ENCODE measurements at places on chromosomes 5 and 9.

- no peak for DNase-seq
Measured at GRCh38 chr5:112975721-112976431, 722 bp upstream of the DCP2 start.

DNA sequence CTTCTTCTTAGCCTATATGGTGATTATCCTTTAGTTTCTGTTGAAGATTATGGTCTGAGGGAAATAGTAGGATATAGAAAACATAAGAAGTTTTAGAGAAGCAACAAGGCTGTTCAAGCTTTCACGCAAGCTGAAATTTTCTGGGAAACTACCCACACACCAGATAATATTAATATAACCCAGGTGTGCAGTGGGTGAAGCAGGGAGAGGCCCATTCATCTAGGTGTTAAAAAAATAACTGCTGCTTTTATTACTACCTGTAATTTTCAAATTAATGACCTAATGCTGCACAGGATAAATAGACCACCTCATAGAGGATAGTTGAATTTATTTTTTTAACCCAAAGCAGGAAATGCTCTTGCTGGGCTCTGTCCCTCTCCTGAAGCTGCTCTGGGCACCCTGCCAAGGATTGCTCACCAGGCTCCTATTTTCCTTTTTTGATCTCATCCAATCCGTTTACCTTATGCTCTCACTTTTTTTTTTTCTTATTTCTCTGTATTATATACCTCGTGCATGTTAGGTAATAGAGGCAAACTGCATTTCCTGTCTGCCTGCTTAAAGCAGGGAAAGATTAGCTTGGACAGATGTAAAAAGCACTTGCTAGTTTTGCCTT is 124.3 kb upstream of the SLC12A2 start:
- no peak for DNase-seq

- no peak for DNase-seq
Measured at GRCh38 chr9:37915911-37916470, 12.1 kb upstream of the SLC25A51 start.

- DNase-seq: no peak
Measured at GRCh38 chr5:96821260-96821916, 13.6 kb upstream of the ERAP1 start.

DNA sequence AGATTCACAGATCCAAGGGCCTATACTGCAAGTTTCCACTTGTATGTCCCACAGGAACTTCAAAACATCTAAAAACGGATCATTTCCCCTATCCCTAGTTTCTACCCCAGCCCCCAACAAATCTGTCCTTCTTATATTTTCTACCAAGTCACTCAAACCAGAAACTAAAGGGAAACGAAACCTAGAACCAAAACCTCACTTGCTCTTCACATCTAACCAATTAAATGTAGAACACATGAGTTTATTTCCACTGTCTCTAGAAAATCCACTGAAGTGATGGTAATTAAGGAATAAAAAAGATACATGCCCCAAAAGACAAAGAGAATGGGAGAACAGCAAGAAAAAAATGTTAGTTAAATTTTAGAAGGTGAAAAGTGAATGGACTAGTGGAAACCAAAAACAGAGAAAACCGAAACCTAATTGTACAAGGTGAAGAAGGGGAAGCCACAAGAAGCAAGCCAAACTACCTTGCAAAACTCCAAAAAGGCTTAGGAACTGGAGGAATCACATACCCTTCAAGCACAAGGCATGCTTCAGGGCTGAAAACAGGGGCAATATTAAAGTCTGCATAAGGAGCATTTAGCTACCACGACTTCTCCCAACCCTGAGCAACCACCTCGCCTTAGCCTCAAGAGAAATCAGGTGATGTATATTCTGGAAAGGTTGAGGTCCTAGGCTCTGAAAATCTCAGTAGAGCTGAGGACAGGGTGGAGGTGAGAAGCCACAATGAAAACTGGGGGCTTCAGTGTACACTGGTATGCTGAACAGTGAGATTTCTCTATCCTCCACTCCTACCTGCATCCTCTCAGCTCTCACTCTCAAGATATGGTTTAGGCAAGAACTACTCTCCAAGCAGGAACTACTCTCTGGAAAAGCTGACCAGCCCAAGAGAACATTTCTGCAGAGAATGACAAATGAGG is 11.1 kb downstream of the SMU1 start:
- DNase-seq: no peak

- DNase-seq: no peak
Measured at GRCh38 chr9:114163517-114163951, 8.2 kb downstream of the COL27A1 start.

DNA sequence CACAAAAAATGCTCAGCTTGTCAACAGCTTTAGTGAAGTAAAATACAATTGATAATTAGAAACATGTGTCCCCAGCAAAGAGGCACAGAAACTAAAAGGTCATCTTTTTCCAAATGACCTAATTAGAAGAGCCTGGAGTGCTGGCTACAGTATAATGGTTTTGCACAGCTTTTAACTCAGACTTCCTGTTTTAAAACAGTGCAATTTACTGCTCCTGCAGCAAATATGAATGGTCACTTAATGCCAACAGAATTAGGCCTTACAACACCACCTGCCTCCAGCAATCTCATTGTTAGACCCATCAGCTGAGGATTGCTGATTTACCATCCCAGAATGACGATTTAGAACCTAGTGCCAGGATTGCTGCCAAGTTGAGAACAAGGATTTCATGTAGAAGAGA is 239.3 kb downstream of the CETN3 start:
- no peak for DNase-seq

DNA sequence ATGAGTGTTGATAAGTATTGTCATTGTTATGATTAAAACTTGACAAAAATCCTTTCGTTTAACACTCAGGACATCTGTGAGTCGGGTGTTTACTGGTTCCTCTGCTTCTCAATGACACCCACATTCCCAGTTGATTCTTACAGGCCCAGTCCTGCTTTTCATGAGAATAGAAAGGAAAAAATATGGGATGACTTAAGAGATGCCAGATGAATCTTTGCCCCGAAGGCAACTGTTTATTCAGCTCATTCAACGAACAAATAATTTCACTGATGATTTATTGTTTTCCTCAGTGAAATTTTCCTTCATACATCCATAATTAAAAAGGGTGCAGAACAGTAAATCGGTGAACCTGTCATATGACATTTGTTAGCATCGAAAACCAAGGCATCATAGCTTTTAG is 452.4 kb upstream of the WWC1 start:
- DNase-seq: no peak

DNA sequence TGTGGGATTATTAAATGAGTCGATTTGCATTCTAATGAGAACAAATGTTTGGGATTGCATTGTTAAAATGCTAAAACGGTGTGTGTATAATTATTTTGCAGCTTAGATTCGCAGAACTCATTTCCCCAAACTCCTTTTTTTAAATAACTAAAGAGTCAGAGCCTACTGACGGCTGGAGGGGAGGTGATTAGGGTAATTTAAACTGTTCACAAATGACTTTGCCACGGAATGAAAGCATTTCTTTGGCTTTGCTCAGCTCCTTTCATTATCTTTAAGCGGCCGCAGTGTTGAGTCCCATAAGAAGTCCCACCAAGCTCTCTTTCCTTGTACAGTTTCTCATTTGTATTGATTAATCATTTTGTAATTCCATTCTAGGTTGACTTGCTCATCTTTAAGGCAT is 1632.8 kb downstream of the MAT2B start:
- DNase-seq: no peak

GRCh38 chr9:35203528-35203927 is 41.7 kb downstream of the UNC13B start:
- no peak for DNase-seq

DNA sequence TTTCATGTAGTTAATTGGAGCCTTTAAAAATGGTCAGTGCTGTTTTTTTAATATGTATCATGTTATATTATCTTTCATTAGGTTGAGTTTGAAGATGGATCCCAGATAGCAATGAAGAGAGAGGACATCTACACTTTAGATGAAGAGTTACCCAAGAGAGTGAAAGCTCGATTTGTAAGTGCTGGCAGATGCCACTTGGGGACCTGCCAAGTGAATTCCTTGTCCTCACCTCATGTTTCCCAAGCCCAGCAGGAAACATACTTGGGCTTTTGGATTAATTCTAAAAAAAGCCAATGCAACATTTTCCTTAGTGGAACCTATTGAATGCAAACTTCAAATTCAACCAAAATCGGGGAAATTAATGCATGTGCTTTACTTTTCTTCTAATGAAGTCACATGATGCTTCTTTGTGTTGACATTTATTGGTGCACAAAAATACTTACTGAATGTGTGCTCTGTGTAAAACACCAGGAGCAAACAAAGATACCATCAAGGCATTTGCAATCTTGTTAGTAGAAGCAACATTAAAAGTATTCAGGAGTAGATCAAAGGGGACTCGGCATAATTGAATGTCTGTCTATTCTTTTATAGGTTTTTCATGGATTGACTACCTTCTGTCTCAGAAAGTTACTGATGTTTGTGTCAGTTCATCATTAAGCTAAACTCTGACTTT is 412.1 kb downstream of the KDM4C start:
- DNase-seq: no peak
